ENCODE measurements at places on chromosomes 13 and 19.

- peak; percentile 70 for DNase-seq
Observed at GRCh38 chr19:56765137-56765536, 75.4 kb downstream of the PEG3 start.

DNA sequence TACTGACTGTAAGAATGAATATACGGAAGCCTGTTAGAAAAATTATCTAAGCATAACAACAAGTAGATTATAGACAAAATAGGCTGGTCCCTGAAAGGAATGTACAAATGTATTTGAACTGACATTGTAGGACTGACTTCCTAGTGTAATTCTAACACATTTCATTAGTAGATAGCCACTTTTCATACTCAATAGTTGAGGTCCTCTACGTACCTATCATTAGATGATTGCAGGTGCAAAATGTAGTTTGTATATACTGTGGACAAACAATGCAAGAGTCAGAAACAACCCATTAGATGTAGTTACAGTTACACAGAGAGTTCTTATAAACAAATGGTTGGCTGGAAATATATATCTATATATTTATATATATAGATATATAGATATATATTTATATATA is 402.3 kb upstream of the SLITRK6 start:
- no peak for DNase-seq

GRCh38 chr19:13974073-13974472 is 21.8 kb downstream of the DCAF15 start:
- DNase-seq, result no peak

DNA sequence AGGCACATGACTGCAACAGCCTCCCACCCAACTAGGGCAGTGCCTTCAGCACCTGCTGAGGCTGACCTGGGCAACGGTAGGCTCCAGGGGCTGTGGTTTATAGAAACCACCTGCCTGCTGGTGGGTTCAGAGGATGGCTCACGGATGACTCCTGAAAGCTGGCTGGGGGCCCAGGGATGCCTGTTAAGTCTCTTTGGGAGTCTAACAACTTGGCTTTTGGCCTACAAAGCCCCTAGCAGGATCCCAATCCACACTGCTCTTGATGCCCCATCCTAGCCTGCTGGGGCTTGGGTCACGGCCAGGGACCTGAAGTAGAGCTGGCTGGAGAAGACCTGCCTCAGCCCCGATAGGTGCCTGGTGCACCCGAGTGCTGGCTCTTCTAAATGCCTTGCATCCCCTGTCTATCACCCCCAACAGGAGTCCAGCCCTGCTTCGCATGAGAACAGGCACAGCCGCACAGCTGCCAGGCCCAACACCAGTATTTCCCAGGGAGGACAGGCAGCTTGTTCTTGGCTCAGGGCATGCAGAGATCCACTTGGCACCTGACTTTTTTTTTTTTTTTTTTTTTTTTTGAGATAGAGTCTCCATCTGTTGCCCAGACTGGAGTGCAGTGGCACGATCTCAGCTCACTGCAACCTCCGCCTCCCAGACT is 9.1 kb upstream of the EPHX3 start:
- no peak for DNase-seq

- no peak for DNase-seq
Observed at GRCh38 chr13:71461892-71462291, 405.1 kb downstream of the DACH1 start.

DNA sequence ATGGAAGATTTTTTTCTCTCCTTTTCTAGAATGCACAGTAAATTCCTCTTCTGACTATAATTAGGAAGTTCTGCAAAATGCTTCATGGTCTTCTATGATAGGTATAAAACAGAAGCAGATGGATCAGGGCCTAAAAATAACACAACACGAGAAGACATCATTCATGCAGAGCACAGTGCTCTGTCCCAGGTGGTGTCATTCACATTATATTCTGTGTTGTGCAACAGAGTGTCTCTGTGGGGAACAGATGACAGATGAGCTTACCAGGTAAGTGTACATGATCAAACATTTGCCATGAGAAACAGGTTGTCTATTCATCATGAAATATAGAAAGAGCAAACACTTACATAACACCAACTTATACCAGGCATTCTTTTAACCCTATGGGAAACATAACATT is 288.3 kb downstream of the KCTD12 start:
- DNase-seq, result no peak

DNA sequence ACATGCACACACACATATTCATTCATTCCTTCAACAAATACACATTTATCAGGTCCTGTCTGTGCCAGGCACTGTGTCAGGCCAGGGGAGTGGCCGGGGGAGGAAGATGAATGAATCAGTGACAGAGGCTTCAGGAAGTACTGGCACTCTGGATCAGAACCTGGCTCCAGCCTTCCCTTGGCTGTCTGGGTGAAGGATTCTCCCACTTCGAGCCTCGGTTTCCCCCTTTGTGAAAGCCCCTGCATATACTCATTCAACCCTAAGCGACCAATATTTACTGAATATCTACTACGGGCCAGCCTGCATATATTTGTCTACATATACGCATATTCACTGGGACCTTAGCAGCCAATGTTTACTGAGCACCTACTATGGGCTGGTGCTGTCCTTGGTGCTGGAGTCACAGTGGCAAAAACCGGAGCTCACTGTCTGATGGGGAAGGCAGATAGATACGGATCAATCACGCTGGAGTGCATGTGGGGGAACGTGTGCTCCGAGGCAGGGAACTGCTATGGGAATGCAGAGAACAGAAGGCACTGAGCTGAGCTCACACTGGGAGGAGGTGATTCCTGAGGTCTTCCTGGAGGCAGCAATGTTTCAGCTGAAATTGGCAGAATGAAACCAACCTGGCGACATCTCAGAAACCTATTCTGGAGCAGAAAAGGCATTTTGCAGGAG is 636 bp upstream of the ZNF579 start:
- DNase-seq, result no peak

DNA sequence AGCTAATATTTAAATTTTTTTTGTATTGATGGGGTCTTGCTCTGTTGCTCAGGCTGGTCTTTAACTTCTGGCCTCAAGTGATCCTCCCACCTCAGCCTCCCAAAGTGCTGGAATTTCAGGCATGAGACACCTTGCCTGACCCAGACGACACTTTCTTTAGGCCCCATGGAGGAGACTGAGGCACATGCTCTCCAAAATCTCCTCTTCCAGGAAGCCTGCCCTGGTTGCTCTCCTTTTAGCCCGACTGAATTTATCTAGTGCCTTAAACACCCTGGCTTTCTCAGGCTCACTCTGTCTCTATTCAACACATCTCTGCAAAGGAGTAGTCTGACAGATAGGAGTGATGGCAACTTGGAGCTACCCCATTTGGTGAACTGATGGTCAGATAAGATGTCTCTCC is 18.9 kb downstream of the MYO1F start:
- DNase-seq, result no peak

- DNase-seq, result no peak
Observed at GRCh38 chr13:63690672-63691071, 2275.0 kb upstream of the PCDH20 start.

- no peak for DNase-seq
Observed at GRCh38 chr13:84896128-84896527, 903.1 kb downstream of the SLITRK6 start.

DNA sequence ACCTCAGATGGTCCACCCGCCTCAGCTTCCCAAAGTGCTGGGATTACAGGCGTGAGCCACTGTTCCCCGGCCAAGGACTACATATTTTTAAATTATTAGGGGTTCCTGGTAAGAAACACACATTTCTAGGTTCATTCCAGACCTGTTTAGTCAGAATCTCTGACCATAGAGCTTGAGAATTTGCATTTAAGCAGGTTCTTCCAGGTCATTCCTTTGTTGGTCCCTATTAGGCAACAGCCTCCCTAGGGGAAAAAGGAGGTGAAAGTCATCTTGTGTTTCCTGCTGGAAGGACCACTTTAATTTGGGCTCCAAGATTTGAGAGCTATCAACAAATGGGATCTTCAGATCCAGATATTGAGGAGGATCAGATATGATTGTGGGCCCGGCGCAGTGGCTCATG is 16.3 kb downstream of the S1PR2 start:
- DNase-seq, result no peak

- no peak for DNase-seq
Observed at GRCh38 chr13:61695147-61695546, 279.5 kb upstream of the PCDH20 start.

GRCh38 chr19:29372921-29373797 is 152.6 kb upstream of the VSTM2B start:
- DNase-seq, result no peak

GRCh38 chr19:38024992-38025908 is 118.2 kb downstream of the SIPA1L3 start:
- no peak for DNase-seq

DNA sequence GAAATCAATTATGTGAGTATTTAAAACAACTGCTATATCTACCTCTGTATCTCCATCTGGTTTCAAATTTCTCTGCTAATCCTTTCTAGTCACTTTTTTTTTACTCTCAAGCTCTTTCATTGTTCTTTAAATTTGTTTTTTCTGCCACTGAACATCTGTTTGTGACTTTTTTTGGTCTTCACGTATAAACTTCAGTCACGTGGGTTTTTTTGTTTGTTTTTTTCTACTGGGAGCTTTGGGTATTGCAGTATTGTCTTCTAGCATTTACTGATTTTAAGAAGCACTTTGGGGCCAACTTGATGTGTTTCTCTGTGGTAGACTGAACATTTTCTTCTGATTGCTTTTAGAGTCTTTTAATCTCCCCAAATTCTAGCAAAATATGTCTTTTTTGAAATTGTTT is 262.6 kb upstream of the RXFP2 start:
- DNase-seq, result no peak

DNA sequence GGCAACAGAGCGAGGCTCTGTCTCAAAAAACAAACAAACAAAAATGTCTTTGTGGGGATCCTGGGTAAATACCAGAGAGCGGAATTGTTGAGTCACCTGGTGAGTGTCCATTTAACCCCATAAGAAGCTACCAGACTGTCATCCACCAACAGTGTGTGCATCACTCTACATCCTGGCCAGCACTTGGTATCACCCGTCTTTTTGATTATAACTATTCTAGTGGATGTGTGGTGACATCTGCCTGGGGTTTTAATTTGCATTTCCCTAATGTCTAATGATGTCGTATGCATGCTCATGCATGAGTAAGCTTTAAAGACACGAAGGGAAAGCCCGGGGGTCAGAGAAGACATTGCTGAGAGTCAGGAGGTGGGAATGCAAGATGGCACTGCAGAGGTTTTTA is 126.7 kb upstream of the MRI1 start:
- DNase-seq, result no peak

DNA sequence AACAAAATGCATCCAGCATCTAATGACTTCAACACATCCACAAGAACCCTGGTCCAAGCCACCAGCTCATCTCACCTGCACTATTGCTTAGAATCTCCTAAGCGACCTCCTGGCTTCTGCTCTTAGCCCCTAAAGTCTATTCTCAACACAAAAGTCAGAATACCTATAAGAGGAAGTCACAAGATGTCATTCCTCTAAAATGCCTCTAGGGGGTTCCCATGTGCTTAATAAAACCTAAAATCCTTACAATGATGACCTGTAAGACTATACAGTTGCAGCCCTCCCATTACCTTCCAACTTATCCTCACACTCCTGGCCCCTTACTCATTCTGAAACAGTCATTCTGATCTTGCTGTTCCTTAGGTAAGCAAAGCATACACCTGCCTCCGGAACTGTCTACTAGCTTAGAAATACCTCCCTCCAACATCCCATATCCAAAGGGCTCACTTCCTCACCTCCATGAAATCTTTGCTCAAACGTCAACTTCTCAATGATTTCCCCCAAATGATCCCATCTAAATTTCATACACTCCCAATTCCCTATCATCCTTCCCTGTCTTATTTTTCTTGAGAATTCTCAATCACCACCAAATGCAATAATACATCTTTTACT is 10.0 kb downstream of the ATP7B start:
- DNase-seq, result no peak

GRCh38 chr13:48852911-48853727 is 122.6 kb upstream of the FNDC3A start:
- DNase-seq, result no peak

GRCh38 chr13:113001241-113002140 is 32.5 kb downstream of the MCF2L start:
- no peak for DNase-seq

DNA sequence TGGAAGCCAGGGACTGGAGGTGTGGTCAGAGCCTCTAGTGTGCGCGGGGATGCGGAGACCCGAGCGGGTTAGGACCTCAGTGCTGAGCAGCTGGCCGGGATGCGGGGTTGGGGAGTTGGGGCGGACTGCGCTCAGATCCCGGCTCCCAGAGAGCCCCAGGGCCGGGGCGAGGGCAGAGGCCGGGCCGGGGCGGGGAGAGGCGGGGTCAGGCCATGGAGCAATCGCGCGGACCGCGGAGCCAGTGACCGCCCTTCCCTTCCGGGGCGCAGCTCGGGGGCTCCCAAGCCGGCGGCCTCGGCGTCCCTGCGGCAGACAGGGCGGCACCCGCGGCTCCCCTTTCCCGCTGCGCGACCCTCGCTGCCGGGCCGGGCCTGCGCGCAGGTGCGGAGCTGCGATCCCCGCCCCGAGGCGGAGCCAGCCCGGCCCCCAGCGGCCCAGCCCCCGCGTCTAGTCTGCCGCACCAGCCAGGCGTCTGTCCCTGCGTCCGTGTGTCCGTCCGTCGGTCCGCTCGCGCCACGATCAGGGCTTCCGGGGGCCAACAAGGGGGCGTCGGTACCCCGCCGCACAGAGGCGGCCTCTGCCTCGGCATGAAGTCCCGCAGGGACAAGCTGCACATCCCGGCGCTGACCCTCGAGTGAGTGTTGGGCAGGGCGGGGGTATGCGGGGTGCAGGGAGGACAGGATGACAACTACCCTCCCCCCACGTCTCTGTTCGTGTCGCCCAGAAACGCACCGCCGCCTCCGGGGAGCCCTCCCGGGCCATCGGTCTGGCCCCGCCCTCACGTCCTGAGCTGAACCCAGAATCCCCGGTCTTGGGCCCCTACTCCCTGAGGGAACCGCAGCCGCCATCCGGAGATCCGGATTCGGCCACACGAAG is 12.4 kb downstream of the MAST3 start:
- DNase-seq, result peak; percentile 89

- no peak for DNase-seq
Observed at GRCh38 chr19:3161453-3161852, 17.1 kb upstream of the S1PR4 start.

DNA sequence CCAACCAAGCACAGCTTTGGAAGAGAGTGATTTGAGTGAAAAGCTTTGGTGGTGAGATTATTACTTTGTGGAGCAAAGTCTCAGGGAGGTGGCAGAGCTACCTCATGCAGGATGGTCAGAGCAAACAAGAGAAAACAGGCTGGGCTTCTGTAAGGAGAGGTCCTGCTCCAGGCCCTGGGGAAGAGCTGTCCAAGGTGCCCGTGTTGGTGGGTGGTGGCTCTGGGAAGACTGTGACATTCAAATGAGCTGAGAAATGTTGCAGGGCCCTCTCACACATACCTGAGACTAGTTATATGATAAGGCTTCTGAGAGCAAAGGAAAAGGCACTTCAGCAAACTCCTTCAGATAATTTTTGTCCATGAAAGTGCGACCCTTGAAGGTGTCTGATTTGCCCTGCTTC is 205.5 kb upstream of the SOX21 start:
- DNase-seq, result no peak

GRCh38 chr19:28834996-28835395 is 378.0 kb downstream of the UQCRFS1 start:
- DNase-seq, result no peak

GRCh38 chr13:76036176-76036575 is 400.0 kb downstream of the LMO7 start:
- no peak for DNase-seq
